ENCODE measurements at places on chromosomes 6 and 20.

DNA sequence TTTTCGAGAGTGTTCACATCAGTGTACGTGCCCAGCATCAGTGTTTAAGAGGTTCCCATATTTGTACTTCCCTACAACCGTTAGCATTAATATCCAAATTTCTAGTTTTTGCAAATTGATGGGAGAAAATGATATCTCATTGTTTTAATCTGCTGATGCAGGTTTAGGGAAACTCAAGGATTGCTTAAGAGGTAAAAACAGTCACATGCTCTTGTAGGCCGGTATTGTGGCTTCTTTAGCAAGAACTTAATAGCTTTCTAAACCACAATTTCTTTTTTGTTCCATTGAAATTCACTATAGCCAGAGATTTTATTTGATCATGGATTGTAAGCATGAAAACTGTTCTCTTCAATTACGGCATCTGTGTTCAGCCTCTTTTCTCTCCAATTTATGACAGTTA is 29.5 kb downstream of the BEND6 start:
- no peak for DNase-seq

DNA sequence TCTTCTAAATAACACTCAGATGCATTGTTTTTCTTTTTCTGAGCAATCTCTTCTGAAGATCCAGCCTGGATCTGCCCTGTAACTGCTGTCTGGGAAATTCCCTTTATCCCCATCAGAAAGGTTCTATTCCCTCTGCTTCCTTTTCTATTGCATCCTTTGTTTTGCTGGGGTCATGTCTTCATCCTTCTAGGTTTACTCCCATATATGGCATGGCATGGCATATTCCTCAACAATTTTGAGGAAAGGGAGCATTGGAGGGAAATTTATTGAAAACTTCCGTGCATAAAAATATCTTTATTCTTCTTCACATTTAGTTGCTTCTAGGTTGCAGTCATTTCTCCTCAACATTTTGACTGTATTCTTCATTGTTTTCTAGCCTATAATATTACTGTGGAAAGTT is 47.2 kb downstream of the ADGRF1 start:
- no peak for DNase-seq

- no peak for DNase-seq
These were observed 911.0 kb upstream of the CITED2 start for GRCh38 chr6:140285471-140285870.

GRCh38 chr6:84458271-84458670 is 230.8 kb upstream of the CEP162 start:
- DNase-seq: no peak

DNA sequence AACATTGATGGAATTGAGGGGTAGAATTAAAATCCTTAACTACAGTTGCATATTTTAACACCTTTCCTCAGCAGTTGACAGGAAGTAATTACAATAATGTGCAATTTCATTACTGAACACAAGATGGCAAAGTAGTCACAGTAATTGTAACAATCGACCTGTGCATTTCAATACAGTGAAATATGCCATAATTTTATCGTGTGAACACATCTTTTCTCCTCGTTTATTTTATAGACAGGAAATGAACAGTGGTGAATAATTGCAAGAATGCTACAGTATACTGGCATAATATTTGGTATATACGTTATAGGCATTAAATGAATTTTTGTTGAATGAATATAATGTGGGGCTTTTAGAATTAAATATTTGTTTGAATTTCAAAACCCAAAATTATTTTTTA is 25.0 kb downstream of the CYB5R4 start:
- no peak for DNase-seq

DNA sequence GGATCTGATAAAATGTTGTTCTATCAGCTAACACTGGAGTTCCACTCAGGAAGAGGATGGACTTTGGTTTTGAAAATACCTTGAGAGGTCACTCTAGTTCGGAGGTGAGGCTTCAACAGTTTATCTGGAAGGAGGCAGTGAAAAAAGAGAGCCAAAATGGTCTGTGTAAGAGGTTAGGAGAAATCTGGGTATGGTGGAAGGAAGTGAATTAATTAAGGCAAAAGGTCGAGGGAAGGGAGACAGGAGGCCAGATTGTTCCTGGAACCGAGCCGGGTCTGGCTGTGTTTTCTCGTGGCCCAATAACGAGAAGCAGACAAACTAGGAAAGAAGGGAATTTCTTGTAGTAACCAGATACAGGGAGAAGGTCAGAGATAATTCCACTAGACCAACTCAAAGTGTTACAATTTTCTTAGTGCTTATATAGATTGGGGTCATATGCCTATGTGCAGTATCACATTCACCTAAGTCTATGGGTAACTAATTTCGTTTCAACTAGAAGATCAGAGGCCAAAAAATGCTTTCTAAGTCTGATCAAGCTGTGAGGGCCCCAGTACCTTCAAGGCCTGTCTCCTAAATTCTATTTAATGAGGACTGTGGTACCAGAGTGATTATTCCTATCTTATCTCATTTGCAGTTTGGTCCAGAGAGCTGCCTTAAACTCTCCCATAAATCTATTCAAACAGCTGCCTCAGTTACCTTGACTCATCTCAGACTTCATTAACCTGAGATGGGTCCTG is 96.0 kb upstream of the SNX9 start:
- DNase-seq: no peak

DNA sequence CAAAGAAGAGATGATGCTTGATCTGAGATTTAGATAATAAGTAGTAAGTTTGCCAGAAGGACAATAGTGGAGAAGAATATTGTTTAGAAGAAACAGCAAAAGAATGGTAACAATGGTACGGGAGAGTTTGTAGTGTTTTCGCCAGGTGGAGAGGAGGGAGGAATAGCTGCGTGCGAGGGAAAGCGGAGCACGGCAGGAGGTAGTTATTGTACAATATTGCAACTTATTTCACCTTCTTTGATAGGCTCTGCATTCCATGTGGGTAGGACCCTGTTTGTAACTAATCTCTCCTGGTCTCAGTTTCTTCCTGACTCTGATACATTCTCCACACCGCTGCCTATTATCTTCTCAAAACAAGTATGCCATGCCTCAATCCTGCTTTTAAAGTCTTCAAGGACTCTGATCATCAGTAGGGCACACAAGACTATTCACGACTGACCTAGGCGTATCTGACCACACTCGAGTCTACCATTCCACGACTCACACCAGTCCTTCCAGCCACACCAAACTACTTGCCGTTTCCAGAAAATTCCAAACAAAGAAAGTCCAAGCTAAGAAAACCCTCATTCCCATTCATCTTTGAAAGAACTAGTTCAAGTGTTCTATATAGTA is 1.1 kb downstream of the PPIL4 start:
- DNase-seq: no peak

- no peak for DNase-seq
These were observed 70.5 kb upstream of the HMGN3 start for GRCh38 chr6:79305020-79305419.

DNA sequence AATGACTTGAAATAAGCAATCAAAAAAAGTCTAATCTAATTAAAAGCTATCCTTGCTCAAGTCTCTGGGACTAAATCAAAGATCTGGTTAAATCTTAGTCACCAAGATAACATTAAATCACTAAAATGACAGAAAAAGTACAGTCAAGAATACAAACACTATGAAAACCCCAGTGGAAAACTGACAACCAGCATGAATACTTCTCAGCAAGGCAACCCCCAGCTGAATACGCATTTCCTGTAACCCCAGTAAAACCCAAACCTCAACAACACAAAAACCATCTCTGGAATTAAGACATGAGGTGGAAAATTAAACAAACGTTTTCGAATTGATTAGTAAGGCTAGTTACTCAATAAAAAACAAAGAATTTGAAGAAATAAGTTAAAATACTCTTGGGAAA is 23.7 kb upstream of the ZC3H12D start:
- no peak for DNase-seq

DNA sequence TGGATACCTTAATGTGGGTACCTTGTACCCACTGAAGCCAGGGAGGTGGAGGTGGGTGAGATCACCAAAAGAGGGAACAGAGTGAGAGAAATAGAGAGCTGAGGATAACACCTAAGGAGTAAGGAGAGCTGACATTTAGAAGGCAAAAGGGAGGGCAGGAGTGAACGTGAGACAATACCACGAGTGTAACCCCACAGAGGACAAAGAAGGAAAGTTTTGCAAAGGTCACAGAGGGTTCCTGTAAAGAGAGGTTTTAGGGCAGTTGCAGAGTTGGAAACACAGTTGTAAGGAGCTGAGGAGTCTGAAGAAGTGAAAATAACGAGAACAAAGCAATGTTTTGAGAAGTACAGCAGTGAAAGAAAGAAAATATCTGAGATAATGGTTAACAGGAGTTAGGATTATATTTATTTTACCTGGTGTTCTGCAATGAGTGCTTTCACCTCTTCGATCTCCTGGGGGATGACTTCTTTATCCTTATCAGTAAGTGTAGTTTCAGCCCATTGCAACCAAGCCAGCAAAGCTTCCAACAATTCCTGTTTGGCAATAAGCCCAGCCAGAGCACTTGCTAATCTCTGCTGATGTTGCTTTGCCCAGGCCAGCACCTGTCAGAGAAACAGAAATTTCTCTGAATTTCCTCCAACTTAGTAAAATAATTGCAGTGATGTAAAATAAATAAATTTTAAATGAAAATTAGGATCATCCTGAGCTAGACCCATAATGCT is 166.8 kb downstream of the DST start:
- DNase-seq: no peak

GRCh38 chr6:82786248-82786647 is 279.4 kb downstream of the UBE3D start:
- no peak for DNase-seq

DNA sequence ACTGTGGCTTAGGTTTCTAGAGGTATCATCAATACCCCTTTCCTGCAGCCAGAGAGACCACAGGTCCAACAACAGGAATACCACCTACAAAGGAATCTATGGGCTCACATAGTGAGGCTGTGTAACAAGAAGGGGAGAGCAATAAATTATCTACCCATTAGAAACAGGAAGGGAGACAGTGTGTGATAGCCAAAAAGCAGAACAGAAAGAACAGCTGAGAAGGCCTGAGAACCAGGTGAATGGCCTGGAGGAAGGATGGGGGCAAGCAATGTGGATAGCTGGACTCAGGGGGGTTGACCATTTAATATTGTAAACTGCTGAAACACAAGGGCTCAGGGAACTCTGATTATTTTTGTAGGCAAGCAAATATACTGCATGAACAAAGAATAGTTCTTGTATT is 628.2 kb downstream of the COL12A1 start:
- DNase-seq: no peak

GRCh38 chr20:36043892-36044515 is 75.6 kb downstream of the CNBD2 start:
- no peak for DNase-seq

GRCh38 chr20:10558635-10559187 is 115.1 kb downstream of the JAG1 start:
- no peak for DNase-seq

DNA sequence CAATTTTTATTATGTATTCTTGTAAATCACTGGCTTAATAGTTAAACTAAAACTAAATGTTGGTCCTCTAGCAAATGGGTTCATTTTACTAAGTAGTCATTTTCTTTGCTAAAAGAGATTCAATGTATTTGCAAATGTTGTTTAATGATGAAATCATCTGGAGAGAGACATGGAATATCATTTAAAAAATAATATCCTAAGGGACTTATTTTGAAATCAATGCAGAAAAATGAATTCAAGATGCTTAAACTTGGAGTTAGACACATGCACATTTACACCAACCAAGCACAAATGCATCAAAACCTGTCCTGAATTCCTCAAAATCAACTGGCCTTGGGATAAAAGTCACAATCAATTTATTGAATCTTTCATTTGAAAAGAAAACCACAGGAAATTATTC is 165.0 kb upstream of the RNF217 start:
- DNase-seq: no peak

GRCh38 chr6:113875470-113875869 is 18.3 kb downstream of the MARCKS start:
- DNase-seq: no peak

DNA sequence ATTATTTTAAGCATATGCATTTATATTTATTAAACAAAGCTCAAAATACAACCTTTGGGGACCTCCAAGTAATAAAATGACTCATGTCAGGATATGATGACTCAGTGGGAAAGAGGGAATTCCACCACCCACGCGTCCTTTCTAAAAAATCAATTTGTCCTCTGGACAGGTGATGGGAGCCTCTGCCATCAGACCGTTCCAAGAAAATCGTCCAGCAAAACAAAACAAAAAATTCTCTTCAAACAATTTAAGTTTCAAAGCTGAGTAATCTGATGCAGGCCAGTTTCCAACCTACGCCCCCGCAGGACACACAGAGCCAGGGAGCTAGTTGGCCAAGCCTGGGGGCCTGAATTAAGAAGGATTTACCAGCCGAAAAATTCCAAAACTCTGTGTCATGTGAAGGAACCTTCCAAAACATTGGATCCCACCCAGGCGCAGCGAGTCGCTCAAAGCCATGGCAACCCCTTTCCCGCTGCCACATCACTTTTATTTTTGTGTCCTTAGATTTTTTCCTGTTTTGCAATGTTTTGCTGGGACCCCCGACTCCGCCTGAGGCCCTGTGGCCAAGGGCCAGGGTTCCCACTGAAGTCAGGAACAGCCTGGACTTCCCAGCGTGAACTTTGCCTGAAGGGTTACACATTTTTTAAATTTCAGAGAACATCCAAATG is 95.3 kb downstream of the NFATC2 start:
- peak; percentile 85 for DNase-seq

DNA sequence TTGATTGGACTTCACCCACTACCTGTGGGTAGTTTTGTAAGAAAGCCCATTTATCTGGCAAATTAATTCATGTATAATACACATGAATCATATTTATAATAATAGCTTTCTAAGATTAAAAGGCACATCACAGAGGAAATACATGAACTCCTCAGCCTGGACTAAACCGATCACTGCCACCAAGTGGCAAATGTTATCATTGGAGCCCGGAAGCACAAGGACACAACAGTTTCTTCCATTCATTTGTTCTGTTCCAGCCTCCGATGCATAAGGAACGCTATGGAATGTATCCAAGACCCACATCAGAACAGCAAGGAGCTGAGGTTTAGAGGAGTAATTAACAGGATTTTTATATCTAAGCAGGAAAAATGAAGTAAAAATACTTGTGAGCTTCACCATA is 13.9 kb upstream of the IPCEF1 start:
- no peak for DNase-seq

- DNase-seq: no peak
These were observed 4.4 kb downstream of the TTPAL start for GRCh38 chr20:44480097-44480496.

DNA sequence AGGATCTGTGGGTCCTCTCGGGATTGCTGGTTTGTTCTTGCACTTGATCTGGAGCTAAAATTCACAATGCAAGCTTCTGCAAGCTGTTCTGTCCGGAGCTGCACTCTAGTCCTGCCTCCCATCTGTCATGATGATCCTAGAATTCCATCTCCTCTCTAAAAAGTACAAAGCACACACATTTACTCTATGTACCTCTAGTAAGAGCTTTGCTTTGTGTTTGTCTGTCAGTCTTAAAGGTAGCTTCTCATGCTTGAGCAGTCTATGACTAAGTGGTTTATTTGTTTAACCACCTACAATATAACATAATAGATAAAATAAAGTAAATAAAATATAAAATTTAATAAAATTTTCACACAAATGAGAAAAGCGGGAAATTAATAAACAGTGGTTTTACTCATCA is 46.0 kb upstream of the PKIB start:
- no peak for DNase-seq

DNA sequence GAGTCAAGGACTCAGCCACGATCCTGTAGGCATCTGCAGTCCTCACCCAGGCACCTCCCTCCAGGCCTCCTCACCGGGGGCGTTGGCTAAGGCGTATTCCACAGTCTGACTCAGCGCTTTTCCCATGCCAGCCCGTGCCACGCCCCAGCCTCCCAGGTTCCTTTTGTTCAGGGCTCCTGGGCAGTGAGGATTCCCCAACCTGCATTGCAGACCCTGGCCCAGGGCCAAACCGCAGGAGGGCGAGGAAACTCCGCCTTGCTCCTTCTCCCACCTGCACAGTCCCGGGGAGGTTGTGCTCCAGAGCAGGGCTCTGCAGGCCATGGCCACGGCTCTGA is 202.8 kb upstream of the CST7 start:
- DNase-seq: no peak
